Stimulated activated CD8-positive, alpha-beta memory T cell treated with anti-CD3 and anti-CD28 coated beads, Interleukin-2, amount 100 ng/mL, for 1 hour (primary cell): ENCODE measurements at places on chromosomes 16 and 17.
A peak's percentile ranks its signal among the peaks of the same experiment; 100 is the strongest.

- no peak for DNase-seq
Observed at GRCh38 chr17:57578608-57579225, 166.4 kb downstream of the CCDC182 start.

GRCh38 chr16:53212893-53213223 lies 158.1 kb downstream of the CHD9 start:
- no peak for DNase-seq

DNA sequence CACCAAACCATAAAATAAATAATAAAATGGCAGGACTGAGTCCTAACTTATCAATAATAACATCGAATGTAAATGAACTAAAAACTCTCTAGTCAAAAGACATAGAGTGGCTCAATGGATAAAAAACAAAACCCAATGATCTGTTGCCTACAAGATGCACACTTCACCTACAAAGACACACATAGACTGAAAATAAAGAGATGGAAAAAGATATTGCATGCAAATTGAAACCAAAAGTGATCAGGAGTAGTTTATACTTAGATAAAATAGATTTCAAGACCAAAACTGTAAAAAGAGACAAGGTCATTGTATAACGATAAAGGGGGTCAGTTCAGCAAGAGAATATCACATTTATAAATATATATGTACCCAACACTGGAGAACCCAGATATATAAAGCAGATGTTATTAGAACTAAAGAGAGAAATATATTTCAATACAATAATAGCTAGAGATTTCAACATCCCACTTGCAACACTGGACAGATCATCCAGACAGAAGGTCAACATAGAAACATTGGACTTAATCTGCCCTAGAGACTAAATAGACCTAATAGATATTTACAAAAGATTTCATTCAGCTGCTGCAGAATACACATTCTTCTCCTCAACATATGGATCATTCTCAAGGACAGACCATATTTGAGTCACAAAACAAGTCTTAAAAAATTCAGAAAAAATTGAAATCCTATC lies 29.8 kb downstream of the SLC47A2 start:
- no peak for DNase-seq

DNA sequence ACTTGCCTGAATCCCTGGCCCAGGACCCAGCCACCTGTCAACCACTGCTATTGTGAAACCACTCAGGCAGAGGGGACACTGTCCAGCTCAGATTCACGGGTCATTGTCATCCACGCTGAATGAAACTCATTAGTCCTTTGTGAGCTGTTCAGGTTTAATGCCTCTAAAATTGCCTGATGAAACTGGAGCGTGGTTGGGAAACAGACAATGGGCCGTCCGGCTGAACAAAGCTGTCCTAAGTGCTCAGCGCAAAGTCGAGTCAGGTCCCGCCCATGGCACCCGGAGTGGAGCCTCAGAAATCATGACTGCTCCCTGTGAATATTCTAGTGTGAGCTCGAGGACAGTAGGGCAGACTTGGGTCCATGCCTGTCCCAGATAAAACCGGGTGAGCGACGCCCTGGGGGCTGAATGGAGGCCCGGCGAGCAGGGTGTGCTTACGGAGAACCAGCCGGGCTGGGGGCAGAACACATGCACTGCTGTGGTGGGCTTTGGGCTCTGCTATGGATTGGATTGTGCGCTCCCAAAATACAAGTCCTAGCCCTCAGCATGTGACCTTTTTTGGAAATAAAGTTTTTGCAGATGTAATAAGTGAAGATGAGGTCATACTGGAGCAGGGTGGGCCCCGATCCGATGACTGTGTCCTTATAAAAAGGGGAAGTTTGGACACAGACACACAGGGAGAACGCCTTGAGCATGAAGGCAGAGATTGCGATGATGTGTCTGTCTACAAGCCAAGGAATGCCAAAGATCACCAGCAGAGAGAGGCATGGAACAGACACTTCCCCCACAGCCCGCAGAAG lies 12.9 kb upstream of the CMIP start:
- DNase-seq: no peak

- no peak for DNase-seq
Observed at GRCh38 chr16:2250652-2251295, 613 bp downstream of the ECI1 start.

- peak; percentile 61 for DNase-seq
Observed at GRCh38 chr17:69414408-69415274, at the start of gene MAP2K6. Gene MAP2K6 (plus strand): TSS chr17:69414697. CDS start chr17:69414985, 288 bp downstream.

GRCh38 chr17:40307740-40308239 lies 1.2 kb upstream of the RARA start:
- DNase-seq: no peak

GRCh38 chr17:46773221-46773605 lies 45.3 kb downstream of the WNT3 start:
- DNase-seq: no peak

- DNase-seq: no peak
Observed at GRCh38 chr17:60926466-60927183, 249.0 kb downstream of the BCAS3 start.

GRCh38 chr16:86532526-86532815 lies 22.1 kb downstream of the FOXF1 start:
- no peak for DNase-seq

DNA sequence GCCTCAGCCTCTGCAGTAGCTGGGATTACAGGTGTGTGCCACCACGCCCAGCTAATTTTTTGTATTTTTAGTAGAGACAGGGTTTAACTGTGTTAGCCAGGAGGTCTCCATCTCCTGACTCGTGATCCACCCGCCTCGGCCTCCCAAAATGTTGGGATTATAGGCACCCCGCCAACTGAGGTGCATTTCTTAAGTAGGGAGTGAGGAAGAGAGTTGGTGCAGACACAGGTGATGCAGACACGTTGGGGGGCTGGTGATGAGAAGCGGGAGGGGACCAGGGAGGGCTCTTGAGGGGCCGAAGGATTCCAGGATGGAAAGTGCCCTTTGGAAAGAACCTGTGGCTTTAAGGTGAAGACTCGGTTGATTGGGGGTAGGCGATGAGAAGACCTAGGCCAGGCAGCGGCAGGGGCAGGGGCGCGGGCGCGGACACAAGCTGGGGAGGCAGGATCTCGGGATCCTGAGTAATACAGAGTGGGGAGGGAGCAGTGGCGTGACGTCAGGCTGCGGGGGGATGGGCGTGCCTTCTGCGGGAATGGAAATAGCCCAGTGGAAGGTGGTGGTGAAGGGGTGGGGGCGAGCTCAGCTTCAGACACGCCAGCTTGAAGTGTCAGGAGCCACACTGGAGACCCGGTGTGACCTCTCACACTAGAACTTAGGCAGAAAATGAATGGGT lies 2.5 kb upstream of the ATP6V0C start:
- no peak for DNase-seq

GRCh38 chr16:751152-752006 lies 9.2 kb upstream of the MSLN start:
- no peak for DNase-seq
